ENCODE measurements at places on chromosomes 2 and 18.

DNA sequence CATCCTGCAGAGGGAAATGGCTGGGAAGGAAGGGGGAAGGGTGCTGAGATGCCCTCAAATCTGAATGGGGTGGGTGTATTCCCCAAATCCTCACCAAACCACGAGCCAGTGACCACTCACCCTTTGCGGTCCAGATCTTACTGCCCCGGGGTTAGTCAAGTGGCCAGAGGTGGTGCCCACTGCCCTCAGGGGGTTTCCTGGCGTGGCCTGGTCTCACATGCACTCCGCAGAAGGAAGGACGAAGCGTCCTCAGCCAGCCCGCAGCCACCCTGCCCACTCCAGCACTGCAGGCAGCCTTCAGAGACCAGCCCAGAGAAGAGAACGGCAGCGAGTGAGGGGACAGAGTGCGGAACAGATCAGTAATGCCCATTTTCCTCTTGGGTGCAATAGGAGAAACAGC, 50.4 kb downstream of the IL1RL2 start:
- no peak for DNase-seq

- peak; percentile 84 for DNase-seq
Observed at GRCh38 chr2:95389245-95390119, 13.0 kb upstream of the FAHD2A start.

DNA sequence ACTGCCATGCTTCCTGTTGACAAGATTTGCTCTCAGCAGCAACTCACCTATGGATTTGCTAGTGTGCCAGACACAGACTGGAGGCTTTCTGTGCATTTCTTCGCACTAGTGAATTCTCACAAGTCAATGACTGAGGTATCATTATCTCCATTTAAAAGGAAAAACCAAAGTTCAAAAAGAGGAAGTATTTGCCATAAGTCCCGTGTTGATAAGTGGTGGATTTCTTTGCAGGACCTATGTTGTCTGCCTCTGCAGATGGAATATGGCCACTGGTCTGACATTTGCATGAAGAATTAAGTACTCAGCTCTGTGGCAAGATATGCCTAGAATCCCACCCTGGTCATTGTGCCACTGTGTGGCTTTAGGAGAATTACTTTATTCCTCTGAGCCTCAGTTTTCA, 299.6 kb downstream of the PAX3 start:
- no peak for DNase-seq

DNA sequence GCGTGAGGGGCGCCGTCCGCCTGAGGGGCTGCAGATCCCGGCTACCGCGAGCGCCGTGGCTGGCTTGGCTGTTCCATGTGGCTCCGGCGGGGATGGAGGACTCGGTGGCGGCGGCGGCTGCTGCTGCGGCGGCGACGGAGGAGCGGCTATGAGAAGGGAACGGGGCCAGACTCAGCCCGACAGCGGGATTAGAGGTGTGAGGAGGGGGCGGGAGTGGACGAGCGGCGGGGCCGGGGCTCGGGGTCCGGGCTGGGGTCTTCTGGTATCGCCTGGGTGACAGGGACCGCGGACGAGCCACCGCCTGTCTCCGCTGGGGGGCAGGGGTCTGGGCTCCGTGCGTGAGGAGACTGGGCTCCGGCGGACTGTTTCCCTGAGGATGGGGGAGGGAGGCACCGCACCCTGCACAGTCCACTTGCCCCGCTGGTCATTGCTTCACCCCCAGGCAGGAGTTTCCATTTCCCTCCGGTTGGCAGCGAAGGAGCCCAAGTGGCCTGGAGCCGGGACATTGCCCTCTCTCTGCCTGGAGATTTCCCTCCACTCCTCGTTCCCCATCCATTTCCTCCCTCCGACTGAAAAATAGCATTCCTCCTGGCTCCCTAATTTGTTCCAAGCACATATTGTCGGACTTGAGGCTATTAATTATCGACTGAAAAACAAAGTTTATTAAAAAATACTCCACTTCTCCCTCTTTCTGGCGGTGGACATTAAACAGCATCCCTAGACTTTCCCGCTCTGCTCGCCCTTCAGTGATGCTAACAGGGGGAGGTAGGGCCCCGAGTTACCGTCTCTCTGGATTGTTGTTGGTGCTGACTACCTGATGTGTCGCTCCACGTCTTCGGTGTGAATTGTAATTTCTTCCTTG, 577 bp downstream of the EHBP1 start:
- DNase-seq = peak; percentile 78

DNA sequence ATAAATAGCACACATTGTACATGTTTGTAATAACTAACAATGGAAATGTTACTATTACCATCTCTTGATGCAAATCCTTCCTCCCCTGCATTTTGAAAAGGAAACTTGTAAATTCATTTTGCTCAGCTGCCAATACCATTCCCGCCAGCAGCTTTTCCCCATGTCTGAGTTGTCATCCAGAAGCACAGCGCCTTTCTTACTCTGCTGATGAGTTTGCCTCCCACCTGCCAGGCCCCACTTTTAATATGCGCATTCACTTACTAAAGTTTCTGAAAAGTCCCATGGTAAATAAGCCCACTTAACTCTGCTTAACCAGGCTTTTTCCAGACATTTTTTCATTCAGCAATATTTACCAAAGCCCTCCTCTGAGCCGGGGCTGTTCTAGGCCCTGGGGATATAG, 3.9 kb downstream of the CHST10 start:
- no peak for DNase-seq

DNA sequence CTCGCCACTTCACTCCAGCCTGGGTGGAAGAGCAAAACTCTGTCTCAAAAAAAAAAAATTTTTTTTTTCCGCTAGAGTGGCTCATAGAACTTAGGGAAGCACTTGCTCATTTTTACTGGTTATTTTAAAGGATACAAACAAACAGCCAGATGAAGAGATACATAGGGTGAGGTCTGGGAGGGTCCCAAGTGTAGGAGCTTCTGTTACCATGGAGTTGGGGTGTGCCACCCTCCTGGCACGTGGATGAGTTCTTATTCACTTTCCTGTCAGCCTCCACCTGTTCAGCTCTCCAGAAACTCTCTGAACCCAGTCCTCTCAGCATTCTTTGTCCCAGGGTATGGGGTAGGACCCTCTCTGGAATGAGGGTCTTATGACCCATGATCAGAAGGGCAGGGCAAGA, 4.9 kb upstream of the MAT2A start:
- no peak for DNase-seq

- DNase-seq = no peak
Observed at GRCh38 chr2:164456619-164457018, 164.7 kb downstream of the GRB14 start.

DNA sequence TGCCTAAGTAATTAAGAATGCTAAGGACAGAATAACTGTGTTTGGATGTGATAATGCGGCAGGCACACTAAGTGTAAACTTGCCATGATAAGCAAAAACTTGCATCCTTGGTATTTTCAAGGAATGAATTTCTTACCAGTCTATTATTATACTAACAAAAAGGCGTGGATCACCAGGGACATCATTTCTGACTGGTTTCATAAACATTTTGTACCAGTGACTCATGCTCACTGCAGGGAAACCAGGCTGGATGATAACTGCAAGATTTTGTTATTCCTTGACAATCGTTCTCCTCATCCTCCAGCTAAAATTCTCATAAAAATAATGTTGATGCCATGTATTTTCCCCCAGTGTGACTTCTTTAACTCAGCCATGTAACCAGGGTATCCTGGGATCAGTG, 289.5 kb downstream of the CDCA7 start:
- peak; percentile 88 for DNase-seq

DNA sequence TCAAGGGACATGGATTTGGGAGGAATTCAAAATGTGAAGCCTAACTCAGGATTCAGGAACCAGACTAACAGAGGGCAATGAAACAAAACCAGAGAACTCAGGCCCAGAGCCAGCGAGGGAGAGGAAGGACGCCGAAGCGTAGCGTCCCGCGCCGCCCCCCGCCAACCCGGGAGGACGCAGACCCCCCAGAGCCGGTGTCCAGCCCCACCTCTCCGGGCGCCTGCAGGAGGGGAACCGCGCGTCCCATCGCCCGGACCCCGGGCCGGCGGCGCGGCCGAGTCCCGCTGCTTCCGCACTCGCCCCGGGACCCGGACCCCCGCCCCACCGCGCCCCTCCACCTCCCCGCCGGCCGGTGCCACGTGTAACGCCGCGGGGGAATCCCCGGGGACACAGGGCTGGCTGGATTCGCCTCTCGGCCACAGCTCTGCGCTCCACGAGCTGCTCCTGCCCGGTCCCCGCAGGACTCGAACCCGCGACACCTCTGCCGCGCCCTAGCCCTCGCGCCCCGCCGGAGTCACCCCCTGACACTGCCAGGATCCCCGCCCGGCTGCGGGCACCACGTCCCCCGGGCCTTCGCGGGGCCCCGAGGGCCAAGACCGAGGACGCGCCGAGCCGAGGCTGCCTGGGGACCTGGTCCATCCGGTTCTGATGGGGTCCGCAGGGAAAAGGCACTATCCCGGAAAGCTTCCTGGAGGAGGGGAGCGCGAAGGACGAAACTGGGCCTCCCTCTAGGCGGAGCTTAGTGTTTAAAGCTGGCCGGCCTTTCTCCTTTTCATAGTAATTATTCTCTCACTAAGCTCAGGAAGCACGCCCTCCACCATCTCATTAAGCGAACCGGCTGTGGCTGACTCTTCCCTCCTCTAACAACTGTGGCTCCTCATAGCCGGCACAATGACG, 40.4 kb upstream of the FAM124B start:
- DNase-seq = peak; percentile 68

- DNase-seq = no peak
Observed at GRCh38 chr18:22778996-22779395, 154.1 kb upstream of the RBBP8 start.

DNA sequence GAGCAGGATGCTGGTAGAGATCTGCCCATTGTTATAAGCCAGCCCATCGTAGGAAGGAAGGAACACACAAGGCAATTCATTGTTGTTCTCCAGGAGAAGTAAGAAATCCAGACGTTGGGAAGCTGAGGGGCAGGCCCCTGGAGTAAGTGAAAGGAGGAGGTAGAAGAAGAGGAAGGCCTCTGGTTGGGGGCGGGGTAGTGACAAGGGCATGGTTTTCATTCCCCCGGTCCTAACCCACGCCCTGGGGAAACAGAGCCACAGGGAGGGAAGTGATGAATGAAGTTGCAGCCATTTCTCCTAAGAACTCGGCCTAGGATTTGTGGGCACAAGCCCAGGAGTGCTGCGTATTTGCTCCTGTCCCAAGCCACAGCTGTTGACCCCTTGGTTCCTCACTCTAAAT, 18.0 kb downstream of the LBH start:
- no peak for DNase-seq

DNA sequence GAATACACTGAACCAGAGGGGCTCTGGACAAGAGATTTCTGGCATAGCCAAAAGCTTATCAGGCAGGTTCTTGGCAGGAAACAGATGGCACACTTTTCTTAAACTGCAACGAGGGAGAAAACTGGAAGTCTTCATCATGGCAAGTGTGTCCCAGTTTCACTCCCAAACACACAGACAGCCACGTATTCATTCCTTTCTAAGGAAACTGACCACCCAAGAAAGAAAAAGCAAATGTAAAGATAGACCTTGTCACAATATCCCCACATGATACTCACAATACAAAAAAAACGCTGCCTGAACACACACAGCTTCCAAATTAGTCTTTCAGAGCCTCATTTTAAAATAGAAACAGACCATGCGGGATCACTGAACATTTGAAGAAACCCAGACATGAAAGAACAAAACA, 40.6 kb upstream of the RTTN start:
- no peak for DNase-seq

DNA sequence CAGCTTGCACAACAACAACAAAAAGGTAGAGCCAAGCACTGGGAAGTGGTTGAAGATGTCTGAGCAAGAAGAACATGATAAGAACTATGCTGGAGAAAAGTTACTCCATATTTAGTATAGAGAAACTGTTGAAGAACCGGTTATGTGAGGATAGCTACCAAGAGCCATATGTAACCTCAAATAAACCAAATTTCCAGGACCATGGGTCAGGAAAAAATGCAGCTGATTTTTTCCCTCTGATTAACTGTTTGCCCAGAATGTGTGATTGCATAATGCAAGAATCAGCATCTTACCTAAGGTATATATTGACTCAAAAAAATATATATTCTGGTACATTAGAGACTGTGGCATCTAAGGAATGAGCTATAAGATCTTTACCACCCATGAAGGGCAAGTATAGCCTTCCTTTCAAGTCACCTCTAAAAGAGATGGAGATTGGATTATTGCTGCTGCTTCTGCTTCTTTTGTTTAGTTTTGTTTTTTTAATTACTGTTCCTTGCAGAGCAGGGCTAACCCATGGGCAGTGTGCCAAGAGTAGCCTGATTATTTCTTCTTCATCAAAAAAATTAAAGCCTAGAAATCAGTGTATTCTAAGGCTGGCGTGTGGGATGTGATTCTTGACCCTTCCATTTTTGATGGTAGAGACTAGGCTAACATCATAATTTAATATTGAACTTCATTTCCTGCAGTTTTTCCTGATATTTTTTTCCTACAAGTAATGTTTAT, 76.9 kb upstream of the MAP3K20 start:
- DNase-seq = peak; percentile 19

GRCh38 chr2:149538138-149538833, 49.3 kb downstream of the MMADHC start:
- no peak for DNase-seq

Data from GM23248 (cell line).